ENCODE measurements at places on chromosomes 11 and 22.
A peak's percentile ranks its signal among the peaks of the same experiment; 100 is the strongest.

DNA sequence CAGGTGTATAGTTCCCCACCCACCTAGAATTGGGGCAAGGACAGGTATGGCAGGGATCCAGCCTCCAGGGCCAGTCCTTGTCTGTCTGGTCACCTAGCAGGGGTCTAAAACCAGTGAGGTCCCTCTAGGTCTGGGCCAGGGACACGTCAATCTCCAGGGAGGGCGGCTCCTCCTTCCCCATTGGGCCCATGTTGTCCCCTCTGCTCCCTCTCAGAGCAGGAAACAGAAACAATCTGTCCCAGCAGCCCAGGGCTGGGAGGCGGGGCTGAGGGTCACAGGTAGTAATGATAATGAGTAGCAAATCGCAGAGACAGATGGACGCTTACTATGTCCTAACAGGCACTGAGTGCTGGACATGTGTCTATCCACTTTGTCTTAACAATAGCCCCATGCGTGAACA, 22.8 kb upstream of the SYT7 start:
- no peak for DNase-seq

DNA sequence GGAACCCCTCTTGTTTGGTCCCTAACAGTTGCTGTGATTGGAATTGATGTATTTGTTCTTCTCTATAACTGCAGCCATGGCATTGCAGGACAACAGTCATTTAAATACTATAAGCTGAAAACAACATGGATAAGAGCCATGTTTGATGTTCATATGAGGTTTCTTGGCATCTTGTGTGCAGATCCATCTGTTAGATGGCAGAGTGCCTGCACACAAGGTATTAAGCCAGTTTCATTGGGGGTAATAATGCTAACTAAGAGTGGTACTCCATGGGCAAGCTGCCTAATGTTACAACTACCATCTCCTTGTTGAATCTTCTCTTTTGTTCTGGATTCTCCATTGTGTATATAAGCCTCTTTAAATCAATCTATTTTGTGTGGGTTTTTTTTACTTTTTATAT, 206.0 kb upstream of the CHORDC1 start:
- DNase-seq = no peak

- DNase-seq = no peak
Measured at GRCh38 chr11:33912405-33913361, 20.8 kb upstream of the LMO2 start.

DNA sequence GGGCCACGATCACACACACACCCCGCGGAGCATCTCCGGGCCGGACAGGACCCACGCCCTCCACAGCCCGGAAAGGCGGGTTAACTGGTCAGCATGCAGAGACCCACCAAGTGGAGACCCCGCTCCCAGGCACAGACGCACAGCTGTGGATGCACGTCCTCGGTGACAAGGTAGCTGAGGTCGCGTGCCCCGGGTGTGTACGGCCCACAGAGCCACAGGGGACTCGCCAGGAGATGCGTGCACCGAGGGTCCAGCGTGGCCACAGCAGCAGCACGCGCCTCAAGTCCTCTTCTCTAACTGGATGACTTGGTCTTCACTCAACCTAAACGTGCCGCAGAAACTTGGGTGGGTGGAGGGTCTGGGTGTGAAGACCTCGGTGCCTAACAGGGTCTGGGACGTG, 5.5 kb downstream of the H19 start:
- no peak for DNase-seq

- DNase-seq = peak; percentile 15
Measured at GRCh38 chr11:78465169-78465942, 47.7 kb upstream of the GAB2 start.

DNA sequence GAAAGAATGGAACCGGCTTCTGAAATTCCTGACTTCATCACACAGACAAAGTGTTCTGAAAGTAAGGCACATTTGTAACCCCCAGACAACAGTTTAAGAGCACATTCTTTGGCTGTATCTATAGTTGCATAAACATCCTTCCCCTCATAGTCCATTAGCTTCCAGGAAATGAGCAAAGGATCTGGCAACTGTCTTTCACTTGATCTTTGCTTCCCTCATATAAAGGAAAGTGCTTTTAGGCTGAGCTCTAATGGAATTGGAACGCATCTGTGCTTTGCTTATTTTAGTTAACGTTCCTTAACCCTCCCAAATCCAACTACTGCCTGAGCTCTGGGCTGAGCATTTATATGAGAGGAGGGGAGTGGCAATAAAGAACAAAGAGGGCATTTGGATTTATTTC, 76.9 kb upstream of the API5 start:
- no peak for DNase-seq

- DNase-seq = no peak
Measured at GRCh38 chr11:46457659-46458424, 66.3 kb upstream of the CHRM4 start.

GRCh38 chr11:379205-380094, 10.2 kb downstream of the B4GALNT4 start:
- DNase-seq = no peak

GRCh38 chr11:74380746-74381439, 17.3 kb downstream of the PGM2L1 start:
- no peak for DNase-seq

GRCh38 chr11:66981976-66982578, 7.0 kb downstream of the C11orf86 start:
- DNase-seq = peak; percentile 66

- DNase-seq = no peak
Measured at GRCh38 chr11:117195258-117195657, 3.9 kb upstream of the TAGLN start.

GRCh38 chr11:58609723-58610122, 12.7 kb upstream of the CNTF start:
- no peak for DNase-seq

GRCh38 chr11:17845431-17845881, 110.9 kb downstream of the KCNC1 start:
- no peak for DNase-seq

GRCh38 chr11:110345743-110346142, 49.3 kb upstream of the RDX start:
- DNase-seq = no peak

- DNase-seq = no peak
Measured at GRCh38 chr11:33895752-33896137, 3.9 kb upstream of the LMO2 start.

DNA sequence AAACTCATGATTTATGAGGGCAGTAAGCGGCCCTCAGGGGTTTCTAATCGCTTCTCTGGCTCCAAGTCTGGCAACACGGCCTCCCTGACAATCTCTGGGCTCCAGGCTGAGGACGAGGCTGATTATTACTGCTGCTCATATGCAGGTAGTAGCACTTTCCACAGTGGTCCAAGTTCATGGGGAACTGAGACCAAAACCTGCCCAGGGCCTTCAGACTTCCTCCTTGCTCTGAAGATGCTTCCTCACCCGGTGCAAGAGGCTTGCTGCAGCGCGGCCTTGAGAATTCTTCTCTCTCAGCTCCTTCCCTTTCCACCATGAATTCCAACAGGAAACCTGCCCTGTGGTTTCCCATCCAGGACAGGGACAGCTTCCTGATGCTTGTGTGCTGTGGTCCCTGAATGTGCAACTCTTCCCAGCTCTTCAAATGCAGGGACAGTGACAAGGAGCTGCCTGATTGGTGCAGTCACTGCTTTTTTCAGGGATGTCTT, 53.9 kb downstream of the GGTLC2 start:
- no peak for DNase-seq

GRCh38 chr11:33828604-33829429, 54.5 kb upstream of the FBXO3 start:
- DNase-seq = no peak

GRCh38 chr11:66861038-66861773, 4.3 kb downstream of the LRFN4 start:
- DNase-seq = no peak

- DNase-seq = no peak
Measured at GRCh38 chr11:17458268-17458667, 18.4 kb downstream of the ABCC8 start.

DNA sequence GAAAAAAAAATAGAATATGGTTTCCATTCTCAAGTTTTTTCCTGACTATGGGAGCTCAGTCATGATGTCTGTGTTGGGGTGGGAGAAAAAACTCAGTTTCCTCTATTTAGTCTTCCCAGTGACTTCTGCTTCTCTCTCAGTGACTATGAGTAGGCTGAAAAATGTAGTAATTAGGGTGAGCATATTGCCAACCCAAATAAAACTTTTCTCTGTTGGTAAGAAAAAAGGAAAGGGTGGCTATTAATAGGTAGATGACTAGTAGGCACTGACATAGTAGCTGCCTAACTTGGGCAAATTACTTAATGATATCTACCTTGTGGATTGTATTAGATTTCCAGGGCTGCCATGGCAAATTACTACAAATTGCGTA, 34.2 kb upstream of the BIRC3 start:
- no peak for DNase-seq

GRCh38 chr22:37362621-37363020, 64.7 kb downstream of the ELFN2 start:
- no peak for DNase-seq

- DNase-seq = peak; percentile 60
Measured at GRCh38 chr11:118790357-118791110, 430 bp downstream of the DDX6 start.

GRCh38 chr11:86916330-86916729, 38.9 kb downstream of the FZD4 start:
- no peak for DNase-seq

GRCh38 chr11:68438658-68439259, 21.8 kb upstream of the PPP6R3 start:
- no peak for DNase-seq

DNA sequence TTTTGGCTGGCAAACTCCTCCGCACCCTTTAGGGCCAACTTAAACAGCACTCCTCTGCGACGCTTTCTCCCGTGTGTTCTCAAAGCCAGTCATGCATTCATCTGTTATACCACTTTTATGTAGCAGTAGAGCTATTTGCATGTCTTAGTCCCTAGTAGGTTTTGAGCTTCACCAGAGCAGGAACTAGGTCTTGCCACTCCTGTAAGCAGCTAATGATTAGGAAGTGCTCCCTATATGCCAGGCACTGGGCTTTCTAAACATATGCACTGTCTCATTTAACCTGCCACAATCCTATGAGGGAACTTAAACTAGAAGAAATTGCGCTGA, 180.8 kb downstream of the DBX1 start:
- DNase-seq = no peak

GRCh38 chr22:35039625-35040024, 26.3 kb upstream of the ISX start:
- DNase-seq = no peak

DNA sequence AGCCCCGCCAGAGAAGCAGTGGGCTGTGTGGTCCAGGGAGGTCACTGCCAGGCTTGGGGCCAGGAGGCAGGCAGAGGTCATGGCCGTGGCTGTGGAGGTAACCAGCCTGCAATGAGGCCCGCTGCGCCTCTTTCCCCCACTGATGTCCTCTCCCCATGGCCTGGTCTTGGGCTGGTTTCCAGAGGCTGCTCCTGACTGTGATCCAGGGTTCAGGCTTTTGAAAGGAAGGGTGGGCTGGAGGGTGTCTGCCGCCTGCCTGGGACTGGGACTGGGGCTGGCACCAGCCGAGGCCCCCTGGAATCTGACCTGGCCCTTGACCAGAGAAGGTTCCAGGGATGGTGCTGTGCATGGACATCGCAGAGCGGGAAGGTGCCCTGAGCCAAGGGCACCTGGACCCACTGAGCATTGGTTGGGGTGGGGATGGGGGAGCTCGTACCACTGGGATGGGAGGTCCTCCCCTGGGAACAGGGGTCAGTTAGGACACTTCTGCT, 59.6 kb upstream of the THY1 start:
- no peak for DNase-seq

GRCh38 chr11:134258577-134258976, 5.2 kb downstream of the ACAD8 start:
- no peak for DNase-seq

GRCh38 chr11:65423516-65424204, 1.1 kb downstream of the NEAT1 start:
- DNase-seq = peak; percentile 57
